ENCODE measurements at places on chromosomes 12 and 14. TPM values are rescaled to one million over a fixed set of nuclear protein-coding genes. Genes with fewer than 3 reads are reported as not detected.

RNASE7 gene
- not detected for total RNA-seq

SERPINA1 gene
- total RNA-seq = 1.4 TPM

TBC1D30 gene
- 72.2 TPM for total RNA-seq

GPX2 gene
- total RNA-seq = not detected

MON2 gene
- 90.8 TPM for total RNA-seq

BRI3BP gene
- 21.4 TPM for total RNA-seq

FAM90A1 gene
- total RNA-seq = 0.16 TPM

RFLNA gene
- total RNA-seq = 5.9 TPM

WIF1 gene
- 4.1 TPM for total RNA-seq

IFNG-AS1 gene
- not detected for total RNA-seq

RASSF8 gene
- total RNA-seq = 22.5 TPM

ENDOU gene
- total RNA-seq = not detected

MAP3K9 gene
- 19.3 TPM for total RNA-seq

SMIM41 gene
- total RNA-seq = not detected

FAM186B gene
- not detected for total RNA-seq

TSHR gene
- under 0.01 TPM for total RNA-seq

WNT5B gene
- 30.7 TPM for total RNA-seq

TBX5 gene
- total RNA-seq = not detected

ANKS1B gene
- total RNA-seq = 452 TPM

Data from occipital lobe (tissue), 3 donors.